ENCODE measurements at places on chromosomes 1 and 21. TPM values are rescaled to one million over a fixed set of nuclear protein-coding genes. Genes with fewer than 3 reads are reported as not detected.

- DNase-seq, result no peak
These were observed 23.5 kb upstream of the LBR start for GRCh38 chr1:225451340-225451739.

The IVL gene
- not detected for total RNA-seq

The CHI3L2 gene
- total RNA-seq, result 0.55 TPM

The LCE1A gene
- total RNA-seq, result not detected

The MPL gene
- total RNA-seq, result not detected

The CGN gene
- 2.7 TPM for total RNA-seq

- peak; percentile 87 for DNase-seq
These were observed 6.8 kb downstream of the PSMB4 start for GRCh38 chr1:151406176-151406575.

DNA sequence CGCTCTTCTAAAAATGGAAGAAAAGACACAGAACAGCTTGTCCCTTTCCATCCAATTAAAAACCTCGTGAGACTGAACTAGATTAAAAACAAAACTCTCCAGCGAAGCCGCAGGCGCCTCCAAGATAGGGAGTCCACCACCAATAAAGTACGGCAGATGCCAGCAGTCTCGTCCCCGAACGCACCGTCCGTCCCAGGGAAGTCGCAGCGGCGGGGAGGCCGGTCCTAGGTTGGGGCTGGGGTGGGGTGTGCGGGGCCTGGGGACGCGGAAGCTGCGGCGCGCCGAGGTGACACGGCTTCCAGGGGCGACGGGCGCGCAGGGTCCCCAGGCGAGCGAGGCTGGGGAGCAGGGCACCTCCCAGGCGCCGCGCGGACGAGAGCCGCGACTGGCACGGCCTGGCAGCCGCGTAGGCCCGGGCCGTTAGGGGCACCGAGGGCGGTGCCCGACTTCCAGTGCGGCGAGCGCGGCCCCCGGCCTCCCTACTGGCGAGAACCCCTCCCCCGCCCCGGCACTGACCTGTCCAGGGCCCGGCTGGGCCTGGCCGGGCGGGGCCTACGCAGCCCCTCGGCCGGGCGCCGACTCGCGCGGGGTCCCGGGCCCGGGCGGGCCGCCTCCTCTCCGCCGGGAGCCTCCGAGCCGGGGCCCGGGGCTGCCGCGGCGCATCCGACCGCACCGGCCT, 28.3 kb upstream of the A3GALT2 start:
- peak; percentile 38 for DNase-seq

The XCL2 gene
- not detected for total RNA-seq

- DNase-seq, result peak; percentile 45
These were observed 16.1 kb upstream of the IFFO2 start for GRCh38 chr1:18972531-18972930.

The LRRC3 gene
- 1.5 TPM for total RNA-seq

DNA sequence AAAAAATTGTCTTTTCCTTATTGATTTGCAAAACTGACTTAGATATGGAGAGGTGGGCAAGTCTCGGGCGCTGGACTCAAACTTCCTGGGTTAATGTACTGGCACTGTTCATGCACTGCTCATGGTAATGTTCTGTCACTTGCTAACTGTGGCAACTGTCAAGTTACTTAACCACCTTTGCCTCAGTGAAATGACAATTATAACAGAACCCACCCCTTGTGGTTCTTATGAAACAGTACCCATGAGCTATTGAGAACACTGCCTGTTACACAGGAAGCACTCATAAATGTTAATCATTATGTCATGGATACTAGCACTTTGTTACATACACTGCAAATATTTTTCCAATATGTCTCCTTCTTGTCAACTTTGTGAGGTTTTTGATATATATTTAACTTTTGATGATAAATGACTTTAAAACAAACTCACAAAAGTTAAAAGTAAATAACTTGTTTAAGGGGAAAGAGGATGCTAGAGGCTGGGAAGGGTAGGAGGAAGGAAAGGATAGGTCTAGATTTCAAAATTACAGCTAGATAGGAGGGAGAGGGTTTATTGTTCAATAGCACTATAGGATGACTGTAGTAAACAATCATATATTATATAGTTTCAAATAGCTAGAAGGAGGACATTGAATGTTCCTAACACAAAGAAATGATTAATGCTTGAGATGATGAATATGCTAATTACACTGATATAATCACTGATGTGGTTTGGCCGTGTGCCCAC, 342.5 kb downstream of the ADGRL2 start:
- DNase-seq, result no peak

The BSND gene
- not detected for total RNA-seq

GRCh38 chr1:19621274-19621950, 22.7 kb upstream of the NBL1 start:
- no peak for DNase-seq

- DNase-seq, result no peak
These were observed 15.0 kb upstream of the CDC42 start for GRCh38 chr1:22037520-22037919.

DNA sequence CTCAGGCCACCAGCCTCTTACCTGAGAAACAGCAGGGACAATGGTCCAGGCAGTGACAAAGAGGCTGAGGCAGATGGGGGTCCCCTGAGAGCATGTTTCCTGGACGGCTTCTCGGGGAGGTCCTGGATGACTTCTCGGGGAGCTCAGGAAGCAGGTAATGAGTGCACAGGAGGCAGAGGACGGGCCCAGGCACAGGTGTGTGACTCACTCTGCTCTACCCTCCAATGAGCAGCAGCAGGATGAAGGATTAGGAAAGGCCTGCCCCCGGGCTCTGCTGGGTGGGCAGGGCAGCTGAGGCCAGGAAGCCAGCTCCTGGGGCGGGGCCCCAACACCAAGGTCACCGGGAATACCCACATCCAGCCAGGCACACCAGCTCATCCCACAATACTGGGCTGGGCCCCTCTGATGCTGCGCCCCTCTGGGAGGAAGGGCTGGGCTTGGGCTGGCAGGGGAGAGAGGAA, 17.2 kb upstream of the PTAFR start:
- no peak for DNase-seq

The FCRL1 gene
- total RNA-seq, result not detected

The HMCN1 gene
- 150 TPM for total RNA-seq

GRCh38 chr1:172723251-172723650, 64.3 kb downstream of the FASLG start:
- no peak for DNase-seq

The LCE2B gene
- total RNA-seq, result not detected

The COL9A2 gene
- total RNA-seq, result 0.63 TPM

GRCh38 chr1:28519946-28520725, 14.3 kb downstream of the RCC1 start:
- no peak for DNase-seq

DNA sequence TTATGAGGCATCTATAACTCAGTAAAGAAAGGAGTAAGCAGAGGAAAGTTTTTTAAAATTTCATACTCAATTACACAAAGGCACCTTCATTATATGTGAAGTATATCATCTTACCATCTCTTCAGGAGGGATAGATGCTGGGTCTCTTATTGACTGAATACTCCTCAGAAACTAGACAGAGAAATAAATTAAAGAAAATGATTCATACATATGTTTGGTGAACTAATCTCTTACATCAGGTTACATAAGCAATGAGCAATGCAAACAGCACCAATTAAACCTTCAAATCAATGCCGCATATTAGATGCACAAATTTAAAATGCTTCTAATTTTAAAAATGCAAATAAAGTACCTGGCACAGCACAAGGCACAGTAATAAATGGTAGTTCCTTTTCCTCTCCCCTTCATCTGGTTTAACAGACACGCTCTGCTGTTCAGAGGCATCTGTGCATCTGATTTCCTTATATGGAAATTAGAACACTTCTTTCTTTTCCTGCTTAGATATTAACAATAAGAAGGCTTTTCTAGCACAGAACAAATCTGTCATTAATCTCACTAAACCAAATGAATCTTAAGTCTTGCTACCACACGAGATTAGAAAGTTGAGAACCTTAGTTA, 20.0 kb downstream of the SCYL3 start:
- DNase-seq, result no peak

GRCh38 chr1:91781901-91782622, 103.9 kb downstream of the TGFBR3 start:
- no peak for DNase-seq

DNA sequence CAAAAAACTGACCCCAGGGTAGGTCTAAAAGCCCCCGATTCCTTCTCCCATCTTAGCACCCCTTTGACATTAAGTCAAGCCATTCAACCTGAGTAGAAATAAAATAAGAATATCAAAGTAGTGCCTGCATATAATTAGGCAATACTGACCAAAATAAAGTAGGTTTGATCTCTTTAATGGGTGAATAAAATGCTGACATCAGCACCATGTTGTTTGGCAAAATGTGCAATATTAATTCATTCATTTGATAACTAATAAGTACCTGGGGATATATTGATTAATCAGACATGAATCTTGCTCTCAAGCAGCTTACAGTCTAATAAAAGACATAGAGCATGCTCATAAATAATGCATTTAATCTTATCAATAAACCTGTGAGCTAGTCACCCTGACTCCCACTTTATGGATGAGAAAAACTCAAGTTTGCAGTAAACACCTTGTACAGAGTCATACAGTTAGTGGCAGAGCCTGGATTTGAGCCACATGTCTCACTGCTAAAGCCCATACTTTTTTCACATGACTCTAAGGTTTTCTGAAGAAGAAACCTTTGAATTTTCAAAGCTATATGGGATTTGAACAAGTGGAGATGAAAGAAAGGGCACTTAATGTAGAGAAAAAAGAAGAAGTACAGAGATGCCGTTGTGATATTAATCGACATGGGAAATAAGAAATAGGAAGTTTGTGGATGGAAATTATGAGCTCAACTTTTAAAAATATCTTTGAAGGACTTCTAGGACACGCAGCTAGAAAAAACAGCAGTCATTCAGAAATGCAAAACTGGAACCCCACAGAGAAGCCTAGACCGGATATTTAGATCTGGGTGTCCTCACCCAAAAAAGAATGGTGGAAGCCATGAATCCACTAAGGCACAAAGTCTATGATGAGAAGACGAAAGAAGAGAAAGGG, 183.9 kb downstream of the TOMM20 start:
- no peak for DNase-seq

DNA sequence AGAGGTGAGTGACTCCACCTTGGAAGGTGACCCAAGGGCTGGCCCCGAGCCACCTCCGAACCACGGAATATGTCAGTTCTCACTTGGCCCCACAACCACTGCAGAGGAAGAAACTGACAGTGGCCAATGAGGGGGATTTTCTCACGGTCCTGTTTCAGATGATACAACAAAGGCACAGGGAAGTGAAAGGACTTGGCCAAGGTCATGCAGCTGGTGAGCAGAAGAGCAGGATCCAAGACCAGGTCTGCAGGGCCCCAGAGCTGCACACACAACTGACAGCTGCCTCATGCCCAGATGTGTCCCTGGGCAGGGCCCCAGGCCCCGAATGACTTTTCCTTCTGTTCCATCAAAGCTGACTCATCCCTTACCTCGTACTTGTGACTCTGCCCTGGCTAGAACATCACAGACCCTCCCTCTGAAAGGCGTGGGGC, 25.8 kb upstream of the EVA1B start:
- DNase-seq, result no peak

All from SK-MEL-5 (cell line).